HS-27A (cell line): ENCODE measurements at places on chromosomes 5 and 9.

DNA sequence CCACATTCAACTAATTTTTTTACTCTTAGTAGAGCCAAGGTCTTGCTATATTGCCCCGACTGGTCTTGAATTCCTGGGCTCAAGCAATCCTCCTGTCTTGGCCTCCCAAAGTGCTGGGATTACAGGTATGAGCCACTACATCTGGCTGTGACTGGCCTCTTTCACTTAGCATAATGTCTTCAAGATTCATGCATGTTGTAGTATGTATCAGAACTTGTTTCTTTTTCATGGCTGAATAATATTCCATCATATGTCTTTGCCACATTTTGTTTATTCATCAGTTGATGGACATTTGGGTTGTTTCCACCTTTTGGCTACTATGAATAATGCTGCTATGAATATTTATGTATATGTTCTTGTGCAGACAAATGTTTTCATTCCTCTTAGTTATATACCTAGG is 12.8 kb upstream of the WHRN start:
- no peak for DNase-seq

DNA sequence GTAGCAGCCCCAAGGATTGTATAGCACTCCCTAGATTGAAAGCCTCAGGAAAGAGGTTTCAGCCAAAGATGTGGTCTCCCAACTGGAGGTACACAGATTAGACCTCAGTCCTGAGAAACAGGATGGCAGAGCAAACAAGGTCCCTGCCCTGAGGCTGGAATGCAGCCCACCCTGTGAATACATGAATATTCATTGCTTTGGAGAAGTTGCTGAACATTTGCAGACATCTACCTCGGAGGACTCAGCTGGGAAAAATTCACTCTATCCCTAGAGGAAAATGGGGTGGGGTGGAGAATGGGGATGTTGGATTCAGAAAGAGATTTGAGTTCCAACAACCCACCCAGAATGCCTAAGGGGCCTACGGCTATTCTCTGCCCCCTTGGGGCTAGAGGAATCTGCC is 129.4 kb downstream of the SLIT3 start:
- DNase-seq = no peak

DNA sequence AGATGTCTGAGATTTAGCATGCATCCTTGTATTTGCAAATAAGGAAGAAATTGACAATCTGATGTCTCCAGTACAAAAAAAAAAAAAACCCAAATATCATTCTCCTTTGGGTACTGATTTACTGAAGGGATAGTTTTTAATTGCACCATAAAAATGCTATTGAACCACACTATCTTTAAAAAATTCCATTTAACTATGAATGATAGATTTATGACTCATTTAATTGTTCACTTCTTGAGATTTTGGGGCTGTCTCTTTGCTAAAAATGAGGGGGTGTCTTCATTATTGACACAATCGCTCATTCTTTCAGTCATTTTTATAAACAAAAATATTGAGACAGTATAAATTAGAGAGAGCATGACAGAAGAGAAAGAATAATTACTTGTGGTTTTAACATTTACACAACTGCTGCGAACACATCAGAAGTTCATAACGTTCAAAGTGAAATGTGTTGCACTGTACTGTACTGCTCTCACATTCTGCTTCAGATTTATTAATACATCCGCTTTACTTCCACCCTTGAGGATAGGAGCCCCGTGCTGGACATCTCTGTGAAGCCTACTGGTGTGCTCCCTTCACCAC is 142.3 kb downstream of the MEF2C start:
- DNase-seq = no peak

GRCh38 chr5:27008604-27009539 is 29.5 kb downstream of the CDH9 start:
- DNase-seq = no peak

DNA sequence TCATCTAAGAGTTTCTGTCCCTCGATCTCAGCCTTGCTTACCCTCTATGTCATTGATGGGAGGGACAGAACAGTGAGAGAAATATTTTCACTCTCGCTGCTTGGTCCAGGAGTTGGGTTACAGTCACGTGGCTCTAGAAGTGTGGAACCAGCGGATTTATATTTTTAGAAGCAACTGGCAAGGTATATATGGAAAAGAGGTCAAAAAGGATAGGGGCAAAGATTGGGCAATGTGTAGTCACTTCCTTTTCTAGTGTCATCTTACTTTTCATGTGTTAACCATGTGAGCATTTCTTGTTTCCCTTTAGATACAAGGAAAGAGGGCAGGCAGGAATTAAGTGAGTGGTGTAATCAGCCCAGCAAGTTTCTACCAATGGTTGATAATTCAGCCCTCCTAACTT is 111.5 kb upstream of the ZNF366 start:
- DNase-seq = no peak

DNA sequence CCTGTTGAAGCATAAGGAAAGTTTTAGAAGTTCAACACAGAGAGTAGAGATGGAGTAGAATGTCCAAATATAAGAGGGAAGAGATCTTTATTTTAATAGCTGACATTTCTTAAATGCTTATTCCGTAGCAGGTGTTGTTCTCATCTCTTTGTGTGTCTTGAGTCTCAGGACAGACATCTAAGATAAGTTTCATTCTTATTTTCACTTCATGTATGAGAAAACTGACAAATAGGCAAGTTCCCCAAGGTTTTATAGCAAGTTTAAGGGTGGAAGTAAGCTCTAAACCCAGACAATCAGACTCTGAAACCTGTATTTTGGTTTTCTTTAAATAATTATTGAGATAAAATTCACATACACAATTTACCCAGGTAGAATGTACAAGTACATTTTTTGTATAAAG is 228.4 kb upstream of the PPP1R2B start:
- DNase-seq = no peak

- no peak for DNase-seq
Observed at GRCh38 chr5:94031631-94032030, 290.2 kb upstream of the POU5F2 start.

DNA sequence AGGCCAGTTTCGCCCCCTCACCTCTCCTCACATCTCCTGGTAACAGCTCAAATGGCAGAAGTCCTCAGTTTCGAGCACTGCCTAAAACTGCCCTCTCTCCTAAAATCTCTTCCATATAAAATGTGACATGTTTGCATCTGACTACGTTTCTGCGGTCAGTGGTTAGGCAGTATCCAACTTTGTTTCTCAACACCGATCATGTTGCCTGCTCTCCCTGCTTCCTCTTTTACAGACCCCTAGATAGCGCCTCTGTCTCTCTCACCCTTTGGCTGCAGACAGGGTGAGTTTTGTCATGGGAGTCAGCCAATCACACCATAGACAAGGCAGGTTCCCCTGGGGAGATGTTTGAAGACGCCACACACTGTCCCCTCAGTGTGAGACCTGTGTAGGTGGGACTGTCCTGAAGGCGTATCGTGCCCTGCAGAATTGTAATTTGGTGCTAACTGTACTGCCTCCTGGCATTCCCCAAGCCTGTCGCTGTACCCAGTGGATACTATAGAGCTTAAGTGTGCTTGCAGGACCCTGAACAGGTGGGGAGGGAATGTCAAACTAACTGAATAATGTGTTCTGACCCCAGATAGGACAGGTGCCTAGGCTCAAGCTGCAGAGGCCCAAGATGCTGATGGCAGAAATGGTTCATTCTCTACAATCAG is 1.1 kb downstream of the HEXB start:
- DNase-seq = no peak

GRCh38 chr5:90916947-90917800 is 358.6 kb downstream of the ADGRV1 start:
- DNase-seq = no peak

DNA sequence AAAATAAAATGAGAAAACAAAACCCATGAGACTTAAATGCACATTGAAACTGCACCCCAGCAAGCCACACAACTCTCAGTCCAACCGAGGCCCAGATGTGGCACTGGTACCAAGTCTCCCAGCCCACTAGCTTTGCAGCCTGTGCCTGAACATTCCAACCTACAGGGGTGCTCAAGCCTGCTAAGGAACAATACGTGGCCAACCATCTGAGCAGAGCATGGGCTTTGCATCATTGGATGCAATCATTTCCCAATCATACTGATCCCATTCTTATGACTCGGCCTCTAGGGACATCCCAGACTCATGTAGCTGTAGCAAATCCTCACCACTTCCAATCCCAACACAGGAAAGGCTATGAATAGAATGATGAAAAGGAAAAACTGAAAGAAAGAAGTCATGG is 297.2 kb downstream of the SPOCK1 start:
- DNase-seq = no peak

GRCh38 chr9:18692268-18692667 is 218.3 kb downstream of the ADAMTSL1 start:
- no peak for DNase-seq

DNA sequence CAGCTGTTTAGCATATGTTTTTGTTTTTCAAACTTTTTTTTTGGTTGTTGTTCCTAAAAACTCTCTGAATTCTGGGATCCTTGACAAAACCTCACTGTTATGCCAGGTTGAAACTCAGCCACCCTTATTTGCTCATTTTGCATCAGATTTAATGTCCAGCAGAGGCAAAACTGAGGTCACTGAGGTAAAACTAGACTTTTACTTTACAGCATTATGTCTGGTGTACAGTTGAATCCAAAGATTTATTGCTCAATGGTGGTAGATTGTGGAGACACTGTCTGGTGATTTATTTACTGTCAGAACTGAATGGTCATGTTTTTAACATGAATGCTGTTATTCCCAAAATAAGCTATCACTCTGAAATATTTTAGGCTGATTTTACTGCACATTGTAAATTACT is 87.9 kb downstream of the FBXL7 start:
- no peak for DNase-seq

DNA sequence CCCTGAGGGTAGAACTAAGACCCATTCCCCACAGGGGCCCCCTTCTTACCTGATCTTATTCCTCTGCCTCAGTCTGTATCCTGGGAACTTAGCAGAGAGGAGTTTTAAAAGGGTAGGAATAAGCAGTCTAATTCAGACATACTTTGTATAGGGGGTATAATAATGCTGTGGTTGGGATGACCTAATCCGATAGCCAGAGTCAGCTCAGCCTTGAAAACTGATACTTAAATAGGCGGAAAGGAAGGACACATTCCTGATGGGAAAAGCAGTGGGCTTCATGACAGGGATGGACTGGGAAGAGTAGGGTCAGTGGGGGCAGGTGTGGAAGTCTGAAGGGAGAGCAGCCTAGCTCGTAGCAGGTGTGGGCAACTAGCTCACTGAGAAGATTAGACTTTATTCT is 52.2 kb upstream of the TESK1 start:
- no peak for DNase-seq

DNA sequence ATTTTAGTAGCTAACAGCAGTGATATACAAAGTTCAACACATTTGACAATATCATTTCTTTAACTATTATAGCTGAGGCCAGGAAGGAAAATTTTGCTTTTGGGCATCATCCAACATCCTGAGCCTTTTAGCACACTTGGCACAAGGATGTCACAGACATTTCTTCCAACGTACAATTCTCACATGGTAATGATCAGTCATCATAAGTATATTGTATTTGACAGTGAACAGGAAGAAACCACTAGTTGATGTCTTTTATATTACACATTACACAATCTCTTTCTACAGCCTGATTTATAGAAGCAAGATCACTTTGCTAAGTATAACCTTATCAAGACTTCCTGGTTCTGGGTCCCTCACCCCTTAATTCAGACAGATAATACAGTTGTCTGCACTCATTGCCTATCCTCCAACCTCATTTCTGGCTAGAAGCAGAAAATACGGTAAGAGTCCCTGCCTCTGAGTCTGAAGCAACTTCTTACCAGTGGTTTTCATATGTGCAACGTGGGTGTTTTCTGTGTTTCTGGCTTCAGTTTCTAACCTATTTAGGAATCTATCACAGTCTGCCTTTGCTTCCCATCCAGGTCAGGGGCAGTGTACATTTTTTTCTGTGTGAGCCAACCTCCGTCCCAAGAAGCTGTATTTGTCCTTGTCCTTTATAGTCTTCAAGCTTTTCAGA is 167.8 kb downstream of the PAM start:
- DNase-seq = no peak

- DNase-seq = no peak
Observed at GRCh38 chr5:172910828-172911627, 48.2 kb upstream of the RPL26L1 start.

GRCh38 chr9:131889437-131890251 is 149.8 kb upstream of the RAPGEF1 start:
- DNase-seq = no peak
